ENCODE measurements at places on chromosomes 2 and 18.

DNA sequence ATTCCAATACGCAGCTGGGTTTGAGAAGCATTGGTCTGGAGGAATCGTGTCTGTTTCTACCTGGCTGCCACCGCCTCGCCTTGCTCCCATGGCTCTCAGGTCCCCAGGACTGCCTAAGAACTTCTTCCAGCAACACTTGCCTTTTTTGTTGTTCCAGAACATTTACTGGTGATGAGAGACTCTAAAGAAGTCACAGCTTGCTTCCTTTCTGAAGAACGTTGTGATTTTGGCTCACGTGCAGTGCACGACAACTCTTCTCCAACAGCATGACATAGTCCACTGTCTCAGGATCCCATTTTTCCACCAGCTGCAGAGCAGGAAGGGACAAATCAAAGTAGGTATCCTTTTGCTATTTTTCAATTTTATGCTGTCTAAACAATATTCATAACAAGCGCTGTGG lies 940.9 kb downstream of the SLC4A3 start:
- no peak for DNase-seq

DNA sequence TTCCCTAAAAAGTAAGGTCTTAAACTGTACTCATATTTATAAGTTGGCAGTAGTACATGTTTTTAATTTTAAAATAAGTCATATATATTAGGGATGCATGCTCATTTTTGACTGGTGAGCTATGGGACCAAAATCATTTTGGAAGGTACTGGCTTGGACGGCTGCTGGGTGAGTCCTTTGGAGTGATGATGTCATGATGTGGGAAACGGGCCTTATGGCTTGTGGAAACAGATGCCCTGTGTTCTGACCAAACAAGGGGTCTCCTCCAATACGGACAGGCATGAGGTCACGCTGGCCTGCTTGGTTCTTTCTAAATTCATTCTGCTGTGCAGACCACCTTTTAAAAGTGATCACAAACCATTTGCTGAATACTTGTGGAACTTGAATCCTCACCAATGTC lies 109.2 kb upstream of the MGAT5 start:
- DNase-seq, result no peak

GRCh38 chr18:7566567-7567473 lies at the start of gene PTPRM:
Gene PTPRM, plus strand, starts transcription at chr18:7567316. Its CDS starts 503 bp downstream, at chr18:7567819.
- DNase-seq, result peak; percentile 79

DNA sequence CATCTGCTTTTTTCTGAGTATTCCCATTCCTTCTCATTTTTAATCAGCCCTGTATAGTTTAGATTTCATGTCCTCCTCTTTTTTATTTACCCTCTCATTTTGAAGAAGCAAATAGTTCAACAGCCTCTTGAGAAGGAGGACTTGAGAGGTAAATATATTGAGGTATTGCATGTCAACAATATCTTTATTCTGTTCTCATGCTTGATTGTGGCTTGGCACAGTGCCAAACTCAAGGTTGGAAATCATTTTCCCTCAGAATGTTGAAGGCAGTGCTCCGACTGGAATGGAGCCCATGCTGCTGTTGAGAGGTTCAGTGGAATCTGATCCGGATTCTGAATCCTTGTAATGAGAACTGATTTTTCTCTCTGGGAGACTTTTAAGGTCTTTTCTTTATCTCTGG lies 31.0 kb upstream of the GALNT3 start:
- no peak for DNase-seq

- no peak for DNase-seq
Measured at GRCh38 chr2:230330725-230331124, 3.7 kb downstream of the SP140L start.

DNA sequence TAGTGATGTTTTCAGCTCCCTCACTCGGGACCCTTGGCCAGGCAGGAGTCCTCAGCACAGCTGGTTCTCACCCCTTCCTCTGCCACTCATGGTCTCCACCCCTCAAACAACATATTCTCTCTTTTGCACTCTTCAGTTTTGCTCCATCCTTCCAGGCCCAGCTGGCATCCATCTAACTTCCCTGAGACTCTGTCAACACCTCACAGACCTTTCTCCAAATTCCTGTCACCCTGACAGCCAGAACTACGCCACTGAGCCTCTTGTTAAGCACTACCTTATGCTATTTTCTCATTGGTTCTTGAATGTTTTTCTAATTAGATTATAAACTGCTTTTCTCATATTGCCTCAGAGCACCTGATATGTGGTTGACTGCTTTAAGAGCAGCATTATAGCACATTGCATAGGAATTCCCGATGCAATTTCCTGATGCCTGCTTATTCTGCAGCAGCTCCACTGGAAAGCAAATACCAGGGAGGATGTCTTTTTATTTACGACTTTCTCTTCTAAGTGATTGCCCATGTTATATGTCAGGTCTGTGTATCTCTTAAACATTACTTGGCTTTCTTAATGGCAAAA lies 12.4 kb upstream of the INO80C start:
- no peak for DNase-seq

GRCh38 chr2:216936954-216937357 lies 77.1 kb upstream of the TNP1 start:
- peak; percentile 54 for DNase-seq

GRCh38 chr2:219296631-219297391 lies 12.4 kb downstream of the PTPRN start:
- DNase-seq, result no peak

DNA sequence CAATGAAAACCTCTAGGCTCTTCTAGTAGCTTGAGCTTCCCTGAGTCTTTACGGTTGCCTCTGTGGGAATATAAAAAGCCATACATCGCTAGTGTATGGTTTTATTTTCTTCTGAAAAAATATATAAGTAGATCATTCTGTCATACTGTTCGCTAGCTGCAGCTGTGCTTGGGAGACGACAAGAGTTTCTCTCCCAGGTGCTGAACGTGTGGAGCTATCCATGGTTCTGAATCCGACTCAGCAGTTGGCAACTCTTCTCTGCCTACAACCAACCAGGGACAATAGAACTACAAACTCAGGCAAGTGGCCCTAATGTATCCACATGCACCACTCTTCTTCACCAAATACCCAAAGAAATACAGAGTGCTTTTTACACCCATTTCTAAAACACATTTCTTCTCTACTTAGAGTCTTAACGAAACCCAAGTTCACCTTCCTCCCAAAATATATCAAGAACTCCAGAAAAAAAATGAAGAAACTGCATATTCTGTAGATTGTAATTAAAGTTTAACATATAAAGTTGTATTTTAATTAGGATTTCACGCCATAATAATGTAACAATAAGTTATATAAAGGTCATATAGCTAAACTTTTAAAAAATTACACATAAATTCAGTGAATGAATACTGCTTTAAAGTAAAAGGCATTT lies 2.2 kb upstream of the KCNH7 start:
- DNase-seq, result peak; percentile 82

Measured in kidney glomerular epithelial cell (primary cell).